ENCODE measurements at places on chromosomes 6 and 20.

DNA sequence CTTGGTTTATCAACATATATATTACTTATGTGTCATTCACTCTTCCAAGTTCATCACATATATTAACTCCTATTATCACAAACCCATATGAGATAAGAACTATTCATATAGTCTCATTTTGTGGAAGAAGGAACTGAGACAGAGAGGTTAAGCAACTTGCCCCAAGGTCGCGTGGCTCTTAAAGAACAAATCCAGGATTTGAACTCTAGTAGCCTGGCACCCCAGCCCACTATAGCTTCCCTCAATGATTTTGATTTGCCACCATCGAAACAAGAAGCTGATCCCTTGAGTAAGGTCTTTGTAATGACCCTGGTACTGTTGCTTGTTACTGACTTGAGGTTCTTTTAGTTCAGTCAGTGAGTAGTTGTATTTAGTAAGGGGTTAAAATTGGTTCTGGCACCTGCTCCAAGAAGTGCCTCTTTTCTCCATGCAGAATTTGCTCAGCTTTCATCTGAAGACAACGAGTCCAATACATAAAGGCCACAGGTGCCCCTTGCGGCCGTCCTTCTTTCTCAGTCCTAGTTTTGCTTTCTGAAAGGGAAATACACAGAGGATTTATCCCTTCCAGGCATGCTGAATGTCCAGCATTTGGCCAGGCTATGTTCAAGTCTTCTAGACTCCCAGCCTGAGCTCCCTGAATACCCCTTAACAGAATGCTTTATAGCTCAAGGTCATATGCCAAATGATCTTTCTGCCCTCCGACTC is 253.0 kb downstream of the TBC1D7 start:
- no peak for DNase-seq

- DNase-seq = no peak
Observed at GRCh38 chr6:17179530-17180073, 77.8 kb downstream of the STMND1 start.

DNA sequence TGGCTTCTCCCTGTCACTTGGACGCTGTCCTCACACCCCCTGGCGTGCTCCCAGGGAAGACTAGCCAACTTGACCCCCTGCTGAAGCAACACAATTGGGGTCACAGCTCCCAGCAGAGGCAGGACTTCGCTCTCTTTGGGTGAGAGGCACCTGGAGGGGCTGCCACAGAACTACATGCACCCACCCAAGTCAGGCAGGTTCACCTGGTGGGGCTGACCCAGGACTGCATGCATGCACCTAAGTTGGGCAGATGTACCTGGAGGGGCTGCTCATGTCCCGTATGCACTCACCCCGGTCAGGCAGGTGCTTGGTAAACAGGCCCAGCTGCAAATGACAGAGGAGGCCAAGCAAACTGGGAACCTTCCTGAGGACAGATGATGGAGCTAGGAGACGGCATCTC is 154.3 kb upstream of the RPS6KA2 start:
- no peak for DNase-seq

DNA sequence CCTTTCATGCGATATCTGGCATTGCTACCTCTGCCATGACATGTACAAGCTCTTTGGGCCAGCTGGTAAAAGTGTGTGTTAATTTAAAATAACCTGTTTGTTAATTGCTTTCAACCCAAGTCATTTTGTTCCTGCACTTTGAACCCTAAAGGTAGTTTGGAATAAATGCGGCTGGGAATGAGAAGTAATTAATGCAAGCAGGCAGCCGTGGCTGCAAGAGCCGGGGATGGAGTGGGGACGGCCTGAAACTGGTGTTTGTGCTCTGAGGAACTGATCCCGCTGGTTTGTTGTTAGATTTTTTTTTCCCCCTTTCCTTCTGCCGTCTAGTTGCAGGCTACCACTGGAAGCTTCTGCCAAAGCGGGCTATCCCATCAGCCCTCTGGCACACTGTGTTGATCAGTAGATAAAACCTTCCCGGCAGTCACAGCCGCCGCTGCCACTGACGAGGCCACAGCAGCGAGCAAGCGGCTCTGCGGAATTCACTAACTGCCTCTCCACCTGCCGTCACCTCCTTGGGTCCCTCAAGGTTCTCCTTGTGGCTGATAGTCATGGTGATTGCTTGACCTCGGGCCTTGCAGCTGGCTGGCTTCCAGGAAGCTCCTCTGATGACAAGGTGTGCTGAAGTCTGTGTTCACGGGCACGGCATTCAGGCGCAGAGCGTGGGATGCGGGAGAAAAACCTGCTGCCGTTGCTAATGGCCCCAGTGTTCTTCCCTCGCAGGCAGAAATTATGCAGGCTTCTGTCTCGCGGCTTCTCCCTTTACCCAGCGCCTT is 315.9 kb downstream of the TFAP2A start:
- DNase-seq = no peak

DNA sequence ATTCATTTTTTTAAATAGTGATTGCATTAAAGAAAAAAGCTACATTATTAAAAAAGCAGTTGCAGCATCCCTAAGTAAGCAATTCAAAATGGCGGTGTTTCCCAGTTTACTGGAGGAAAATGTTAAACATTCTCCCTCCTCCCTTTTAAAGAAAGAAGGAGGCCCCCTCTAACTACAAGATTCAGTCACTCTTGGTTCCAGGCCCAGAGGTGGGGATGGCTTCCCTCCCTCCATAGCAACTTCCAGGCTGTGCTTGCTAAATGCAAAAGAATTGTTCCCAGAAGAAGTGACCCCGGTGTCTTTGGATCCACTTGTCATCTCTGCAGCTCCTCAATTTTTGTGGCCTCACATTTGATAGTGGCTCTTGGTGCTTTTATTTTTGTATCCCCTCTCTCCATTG is 165.9 kb downstream of the SOBP start:
- no peak for DNase-seq

- no peak for DNase-seq
Observed at GRCh38 chr6:11950109-11950508, 62.0 kb upstream of the HIVEP1 start.

DNA sequence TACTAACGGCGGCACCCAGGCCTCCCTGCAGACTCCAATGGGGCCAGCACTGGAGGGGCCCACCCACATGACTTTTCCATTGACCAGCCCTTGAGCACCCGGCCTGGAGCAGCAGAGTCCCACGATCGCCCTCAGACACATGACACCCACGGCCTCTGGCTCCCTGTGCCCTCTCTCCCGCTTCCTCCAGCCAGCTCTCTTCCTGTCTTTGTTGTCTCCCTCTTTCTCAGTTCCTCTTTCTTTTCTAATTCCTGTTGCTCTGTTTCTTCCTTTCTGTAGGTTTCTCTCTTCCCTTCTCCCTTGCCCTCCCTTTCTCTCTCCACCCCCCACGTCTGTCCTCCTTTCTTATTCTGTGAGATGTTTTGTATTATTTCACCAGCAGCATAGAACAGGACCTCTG is 26.1 kb upstream of the FANCE start:
- DNase-seq = no peak

GRCh38 chr6:107066697-107067659 is 39.0 kb downstream of the MTRES1 start:
- no peak for DNase-seq

DNA sequence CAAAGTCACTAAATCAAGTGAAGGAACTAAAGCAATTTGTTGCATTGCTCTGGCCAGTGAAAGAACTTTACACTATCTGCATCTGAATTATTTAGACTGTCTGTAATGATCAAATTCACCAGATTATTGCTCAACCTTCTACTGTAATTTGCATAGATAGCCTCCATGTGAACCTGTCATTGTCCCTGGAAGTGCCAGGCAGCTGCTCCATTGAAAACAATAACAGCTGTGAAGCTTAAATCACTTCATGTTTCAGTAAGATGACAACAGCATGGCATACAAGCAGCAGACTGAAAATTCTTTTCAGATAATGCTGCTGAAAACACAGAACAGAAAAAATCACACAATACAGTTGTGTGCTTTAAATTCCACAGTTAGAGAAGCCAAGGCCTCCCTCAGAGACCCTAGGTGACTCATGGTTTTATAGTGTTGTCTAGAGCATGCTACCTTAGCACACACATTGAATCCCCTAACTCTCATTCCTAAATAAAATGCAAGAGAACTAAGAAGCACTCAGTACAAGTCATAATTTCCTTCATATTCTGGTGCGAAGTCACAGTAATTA is 248.9 kb downstream of the TPBG start:
- peak; percentile 52 for DNase-seq

GRCh38 chr20:17854307-17854903 is 114.2 kb downstream of the SNX5 start:
- DNase-seq = no peak

- DNase-seq = no peak
Observed at GRCh38 chr20:30611239-30611984, 646.1 kb upstream of the DEFB115 start.

- no peak for DNase-seq
Observed at GRCh38 chr6:129340983-129341382, 369.0 kb downstream of the ARHGAP18 start.

DNA sequence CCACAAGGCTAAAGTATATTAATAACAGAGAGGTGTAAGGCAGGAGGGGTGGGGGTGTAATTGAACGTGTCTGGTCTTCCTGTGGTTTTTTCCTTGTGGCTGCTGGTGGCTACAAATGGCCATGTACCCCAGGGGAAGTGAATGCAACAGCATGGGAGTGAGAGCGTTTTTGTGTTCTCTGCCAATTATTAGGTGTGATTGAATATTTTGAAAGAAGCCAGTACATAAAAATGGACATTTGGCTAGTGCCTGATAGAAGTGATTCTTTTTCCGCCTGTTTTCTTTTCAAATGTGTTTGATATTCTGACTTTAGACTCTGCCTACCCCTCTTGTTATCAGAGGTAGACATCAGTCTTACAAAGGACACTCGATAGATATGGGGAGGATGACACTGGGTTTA is 141.3 kb downstream of the PRL start:
- DNase-seq = no peak

DNA sequence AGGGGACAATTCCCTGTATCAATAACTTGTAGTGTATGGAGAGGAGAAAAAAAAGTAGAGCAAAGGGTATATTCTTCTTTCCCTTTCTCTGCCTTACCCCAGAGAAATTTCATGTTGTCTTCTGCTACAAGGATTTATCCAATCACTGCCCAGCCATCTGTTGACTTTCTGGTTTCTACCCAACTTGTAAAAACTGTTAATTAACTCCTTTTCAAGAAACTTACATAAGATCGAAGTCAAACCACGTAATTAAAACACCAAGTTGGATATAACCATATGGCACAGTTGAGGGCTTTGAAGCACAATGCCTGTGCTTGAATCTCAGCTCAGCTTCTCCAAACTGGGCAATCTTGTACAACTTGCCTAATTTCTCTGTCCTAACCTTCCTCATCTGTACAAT is 99.5 kb downstream of the MAN1A1 start:
- no peak for DNase-seq

DNA sequence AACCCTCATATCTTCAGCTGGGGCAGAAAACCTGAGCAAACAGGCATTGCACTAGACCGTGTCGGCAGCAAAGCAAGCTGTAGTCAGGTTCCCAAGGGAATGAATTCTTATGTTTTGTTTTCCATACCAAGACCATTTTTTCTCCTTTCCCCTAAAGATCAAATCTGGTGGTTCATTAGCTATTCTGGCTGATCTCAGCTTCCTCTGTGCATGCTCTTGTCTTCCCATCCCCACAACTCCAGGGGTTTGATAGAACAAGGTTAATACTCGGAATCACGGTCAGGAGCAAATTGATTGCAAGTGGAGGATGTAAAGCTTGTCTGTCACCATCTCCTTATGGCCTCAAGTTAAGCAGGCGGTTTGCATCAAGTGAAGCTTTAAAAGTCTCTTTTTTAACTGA is 778.8 kb downstream of the KIF16B start:
- no peak for DNase-seq

DNA sequence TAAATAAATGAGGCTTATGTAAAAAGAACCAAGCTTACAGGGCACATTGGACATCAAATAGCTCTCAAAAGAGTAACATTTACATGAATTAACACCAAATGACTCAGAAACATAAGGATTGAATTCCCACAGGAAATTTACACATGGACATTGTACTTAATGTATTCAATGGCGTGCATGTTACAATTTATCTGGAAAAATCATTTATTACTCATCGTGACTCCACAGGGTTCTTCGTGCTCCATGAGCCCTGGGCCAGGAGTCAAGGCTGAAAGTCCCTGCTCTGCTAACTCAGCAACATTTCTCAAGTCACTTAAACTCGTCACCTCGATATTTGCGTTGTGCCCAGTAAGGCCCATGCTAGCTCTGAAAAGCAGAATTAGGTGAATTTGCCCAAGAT is 158.5 kb downstream of the PHACTR1 start:
- DNase-seq = no peak

- no peak for DNase-seq
Observed at GRCh38 chr6:95636552-95637431, 59.5 kb downstream of the MANEA start.

DNA sequence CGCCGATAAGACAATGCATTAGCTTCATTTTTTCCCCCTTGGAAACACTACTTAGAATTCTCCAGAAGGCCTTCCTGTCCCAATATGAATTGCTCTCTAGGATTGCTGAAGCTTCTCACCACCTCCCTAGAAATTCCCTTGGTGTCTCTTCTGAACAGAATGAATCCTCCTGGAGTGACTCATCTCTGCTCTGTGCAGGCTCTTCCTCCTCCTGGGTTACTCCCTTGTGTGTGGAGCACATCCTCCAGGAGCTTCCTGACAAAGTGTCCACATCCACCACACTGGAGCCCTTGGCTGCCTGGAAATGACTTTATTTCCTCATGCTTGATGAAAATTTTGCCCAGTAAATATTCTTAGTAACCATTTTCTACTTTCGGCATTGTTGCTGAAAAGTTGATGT is 54.4 kb downstream of the DTNBP1 start:
- no peak for DNase-seq

- DNase-seq = no peak
Observed at GRCh38 chr6:170347975-170348374, 41.4 kb downstream of the FAM120B start.

DNA sequence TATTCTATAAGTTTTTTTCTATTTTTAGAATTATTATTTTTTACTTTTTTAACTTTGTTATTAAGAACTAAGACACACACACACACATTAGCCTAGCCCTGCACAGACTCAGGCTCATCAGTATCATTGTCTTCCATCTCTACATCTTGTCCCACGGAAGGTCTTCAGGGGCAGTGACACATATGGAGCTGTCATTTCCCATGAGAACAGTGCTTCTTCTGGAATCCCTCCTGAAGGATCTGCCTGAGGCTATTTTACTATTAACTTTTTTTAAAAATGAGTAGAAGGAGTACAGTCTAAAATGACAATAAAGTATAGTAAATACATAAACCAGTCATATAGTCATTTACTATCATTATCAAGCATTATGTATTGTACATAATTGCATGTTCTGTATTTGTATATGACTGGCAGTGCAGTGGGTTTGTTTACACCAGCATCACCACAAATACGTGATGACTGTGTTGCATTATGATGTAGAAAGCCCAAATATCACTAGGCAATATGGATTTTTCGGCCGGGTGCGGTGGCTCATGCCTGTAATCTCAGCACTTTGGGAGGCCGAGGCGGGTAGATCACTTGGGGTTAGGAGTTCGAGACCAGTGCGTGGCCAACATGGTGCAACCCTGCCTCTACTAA is 57.9 kb downstream of the HIVEP1 start:
- no peak for DNase-seq

DNA sequence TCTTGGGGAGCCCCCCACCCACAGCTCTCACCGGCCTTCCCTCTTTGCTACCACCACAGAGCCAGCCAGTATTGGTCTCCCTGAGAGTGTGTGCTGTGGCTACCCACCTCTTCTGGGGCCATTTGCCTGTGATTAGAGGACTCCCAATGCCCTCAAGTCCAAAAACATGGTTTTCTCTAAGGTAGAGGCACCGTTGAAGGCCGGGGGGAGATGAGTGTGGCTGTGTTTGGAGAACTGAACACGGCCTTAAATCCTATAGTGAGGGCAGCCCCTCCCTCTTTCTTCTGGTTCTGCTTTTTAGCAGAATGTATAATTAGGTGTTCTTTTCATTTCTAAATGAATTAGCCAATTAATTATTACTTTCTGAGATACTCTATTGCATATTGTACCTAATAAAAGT is 2.5 kb downstream of the CCR6 start:
- no peak for DNase-seq
